ENCODE measurements at places on chromosomes 2 and 18.

DNA sequence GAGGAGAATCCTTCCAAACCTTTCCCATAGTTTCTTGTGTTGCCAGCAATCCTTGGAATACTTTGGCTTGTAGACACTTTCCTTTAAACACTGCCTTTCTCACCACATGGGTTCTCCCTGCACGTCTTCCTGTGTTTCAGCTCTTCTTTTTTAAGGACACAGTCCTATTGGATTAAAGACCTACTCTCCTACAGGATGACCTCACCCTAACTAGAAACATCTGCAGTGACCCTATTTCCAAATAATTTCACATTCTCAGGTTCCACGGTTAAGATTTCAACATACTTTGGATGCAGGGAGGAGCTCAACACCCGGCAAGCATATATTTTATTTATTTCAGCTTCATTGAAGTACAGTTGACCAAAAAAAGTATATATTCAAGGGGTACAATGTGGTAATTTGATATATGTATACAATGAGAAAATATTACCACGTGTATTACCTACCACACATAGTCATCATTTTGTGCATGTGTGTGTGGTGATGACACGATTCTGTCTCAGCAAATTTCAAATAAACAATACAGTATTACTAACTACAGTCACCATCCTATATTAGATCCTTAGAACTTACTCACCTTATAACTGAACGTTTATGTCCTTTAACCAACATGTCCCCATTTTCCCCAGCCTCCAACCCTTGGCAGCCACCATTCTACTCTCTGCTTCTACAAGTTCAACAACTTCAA is 745.0 kb downstream of the CBLN2 start:
- no peak for DNase-seq

DNA sequence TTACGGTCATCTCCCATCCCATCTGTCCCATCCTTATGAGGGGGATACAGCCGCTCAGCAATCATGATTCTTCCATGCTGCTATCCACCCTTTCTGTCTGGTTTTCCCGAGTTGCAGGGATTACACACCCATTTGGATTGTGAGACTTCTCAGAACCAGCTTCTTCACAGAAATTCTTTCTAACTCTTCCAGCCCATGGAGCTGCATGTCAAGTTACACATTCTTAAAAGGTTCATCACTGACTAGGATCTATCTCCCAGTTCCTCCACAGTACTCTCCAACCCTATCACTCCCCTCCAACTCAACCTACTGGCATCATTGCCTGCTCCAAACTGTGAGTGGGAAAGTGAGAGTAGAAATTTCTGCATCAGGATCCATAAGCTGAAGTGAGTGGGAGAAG is 558.2 kb upstream of the TNP1 start:
- no peak for DNase-seq

DNA sequence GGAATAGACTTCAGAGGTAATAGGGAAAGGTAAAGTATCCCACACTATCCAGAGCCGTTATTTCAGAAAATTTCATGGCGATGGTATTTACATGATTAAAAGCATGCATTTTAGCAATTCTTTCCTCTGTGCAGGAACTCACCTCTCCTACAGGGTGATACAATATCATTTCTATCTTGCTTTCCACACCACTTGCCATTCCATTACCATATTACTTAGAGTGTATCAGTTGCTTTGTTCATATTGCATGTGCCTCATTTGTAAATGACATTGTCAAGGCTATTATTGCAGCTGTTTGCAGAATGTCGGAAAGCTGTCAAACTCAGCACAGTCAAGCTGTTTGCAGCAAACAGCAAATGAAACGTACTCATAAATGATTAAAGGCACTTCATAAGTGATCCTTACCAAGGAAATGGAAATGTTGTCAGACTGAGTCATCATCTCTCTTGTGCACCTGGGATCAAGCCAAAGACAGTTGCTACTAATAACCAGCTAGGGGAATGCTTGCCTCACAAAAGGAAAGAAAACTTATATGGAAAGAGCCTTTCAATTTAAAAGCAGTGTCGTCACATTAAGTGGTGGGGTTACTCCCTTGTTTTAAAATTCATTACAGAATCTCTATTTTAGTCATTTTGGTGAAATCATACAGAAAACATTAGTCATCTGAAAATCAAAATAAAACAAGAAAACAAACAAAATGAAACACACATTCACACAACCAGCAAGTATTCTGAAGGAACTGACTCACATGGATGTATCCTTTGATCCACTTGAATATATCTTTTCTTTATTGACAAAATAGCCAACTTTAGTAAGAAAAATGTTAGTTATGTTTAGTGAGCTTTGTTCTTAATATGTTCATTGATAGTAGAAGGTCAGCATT is 1064.1 kb upstream of the CNTNAP5 start:
- DNase-seq, result no peak

DNA sequence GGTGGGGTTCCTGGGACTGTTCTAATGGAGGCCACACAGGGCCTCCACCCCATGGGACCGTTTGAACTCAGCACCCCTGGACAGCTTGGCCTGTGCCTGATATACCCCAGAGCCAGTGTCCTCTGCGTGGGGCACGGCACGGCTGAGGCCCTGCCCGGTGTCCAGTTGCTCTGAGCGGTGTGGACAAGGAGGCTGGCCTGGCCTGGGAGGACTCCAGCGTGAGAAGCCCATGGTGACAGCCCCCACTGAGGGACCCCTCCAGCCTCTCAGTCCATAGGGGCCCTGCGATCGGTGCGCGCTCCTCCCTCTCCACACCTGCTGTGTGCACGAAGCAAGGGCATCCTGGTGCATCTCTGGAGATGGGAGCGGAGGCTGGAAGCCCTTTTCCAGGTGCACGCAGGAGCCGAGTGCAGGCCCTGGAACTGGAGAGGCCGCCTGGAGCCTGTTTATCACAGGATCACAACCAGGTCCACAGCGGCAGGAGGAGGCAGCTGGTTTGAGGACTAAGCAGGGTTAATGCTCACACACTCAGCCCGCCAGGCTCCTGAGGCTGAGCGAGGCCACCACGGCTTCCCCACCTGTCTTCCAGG is 120.2 kb downstream of the PTGR3 start:
- no peak for DNase-seq

DNA sequence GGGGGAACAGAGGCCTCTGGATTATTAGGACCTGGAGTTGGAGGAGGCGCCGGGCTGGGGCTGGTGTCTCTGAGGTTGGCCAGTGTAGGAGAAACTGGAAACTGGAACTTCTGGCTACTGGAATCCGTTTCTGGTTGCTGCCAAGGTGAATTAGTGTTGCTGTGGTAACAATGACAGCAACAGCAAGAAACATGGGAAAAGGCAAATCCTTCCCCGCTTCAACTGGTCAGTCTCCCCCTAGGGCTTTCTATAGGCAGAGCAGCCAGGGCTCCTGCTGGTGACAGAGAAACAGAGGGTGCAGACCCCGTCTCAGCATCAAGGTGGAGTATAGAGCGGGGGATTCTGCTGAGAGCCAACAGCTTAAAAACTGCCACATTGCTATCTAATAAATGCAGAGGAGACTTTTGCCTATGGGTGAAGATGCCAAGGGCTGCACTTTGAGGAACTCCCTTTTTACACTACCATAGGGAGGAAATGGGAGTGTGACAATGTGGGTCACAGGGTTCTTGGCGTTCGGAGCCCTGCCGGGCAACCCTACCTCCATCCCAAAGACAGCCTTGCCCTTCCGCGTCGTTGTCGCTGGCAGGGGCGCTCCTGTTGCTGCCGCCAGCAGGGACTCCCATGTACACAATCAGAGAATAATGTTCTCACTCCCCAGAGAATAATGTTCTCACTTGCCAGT is 81.4 kb upstream of the CABLES1 start:
- no peak for DNase-seq

Measured in activated T-helper 1 cell treated with anti-CD3 and anti-CD28 coated beads, Interleukin-2, amount 50 U/mL, for 16 hours (primary cell).